ENCODE measurements at places on chromosomes 16 and 17.

GRCh38 chr17:51653878-51654277 lies 393.5 kb downstream of the UTP18 start:
- no peak for DNase-seq

GRCh38 chr16:1674751-1675664 lies 3.1 kb upstream of the JPT2 start:
- DNase-seq: no peak

DNA sequence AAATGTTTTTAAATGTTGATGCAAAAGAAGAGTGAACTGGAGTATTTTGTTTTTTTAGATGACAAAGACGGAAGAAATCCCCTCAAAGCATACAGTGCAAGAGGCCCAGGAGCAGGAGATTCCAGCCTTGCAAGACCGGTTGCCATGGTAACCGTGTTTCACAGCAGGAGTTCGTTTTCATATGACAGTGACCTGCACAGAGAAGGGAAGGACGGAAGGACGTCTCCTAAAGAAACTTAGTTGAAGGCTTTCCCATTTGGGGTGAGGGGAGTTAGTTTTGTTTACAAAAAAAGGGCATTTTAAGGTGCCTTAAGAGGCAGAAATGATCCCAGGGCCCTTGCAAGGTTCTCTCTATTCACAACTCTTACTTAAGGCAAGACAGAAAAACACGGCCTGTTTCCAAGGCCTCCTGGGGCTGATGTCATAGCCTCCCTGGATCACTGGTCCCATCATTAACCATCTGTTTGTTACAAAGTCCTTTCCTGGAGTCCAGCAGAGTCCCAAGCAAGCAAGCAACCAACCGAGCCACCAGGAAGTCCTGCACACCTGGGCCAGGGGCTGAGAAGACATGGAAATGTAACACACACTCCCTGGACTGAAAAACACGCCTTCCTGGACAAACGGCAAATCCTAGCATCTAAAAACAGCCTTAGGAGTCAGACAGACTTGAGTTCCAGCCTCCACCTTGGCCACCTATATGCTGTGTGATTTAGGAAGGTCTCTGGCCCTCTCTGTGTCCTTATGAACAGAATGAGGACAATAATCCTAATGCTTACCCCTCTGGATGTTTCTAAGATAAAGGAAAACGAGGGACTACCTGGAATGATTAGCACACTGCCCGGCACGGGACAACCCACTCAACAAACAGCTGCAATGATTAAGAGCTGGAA lies 30.3 kb upstream of the RPH3AL start:
- no peak for DNase-seq

DNA sequence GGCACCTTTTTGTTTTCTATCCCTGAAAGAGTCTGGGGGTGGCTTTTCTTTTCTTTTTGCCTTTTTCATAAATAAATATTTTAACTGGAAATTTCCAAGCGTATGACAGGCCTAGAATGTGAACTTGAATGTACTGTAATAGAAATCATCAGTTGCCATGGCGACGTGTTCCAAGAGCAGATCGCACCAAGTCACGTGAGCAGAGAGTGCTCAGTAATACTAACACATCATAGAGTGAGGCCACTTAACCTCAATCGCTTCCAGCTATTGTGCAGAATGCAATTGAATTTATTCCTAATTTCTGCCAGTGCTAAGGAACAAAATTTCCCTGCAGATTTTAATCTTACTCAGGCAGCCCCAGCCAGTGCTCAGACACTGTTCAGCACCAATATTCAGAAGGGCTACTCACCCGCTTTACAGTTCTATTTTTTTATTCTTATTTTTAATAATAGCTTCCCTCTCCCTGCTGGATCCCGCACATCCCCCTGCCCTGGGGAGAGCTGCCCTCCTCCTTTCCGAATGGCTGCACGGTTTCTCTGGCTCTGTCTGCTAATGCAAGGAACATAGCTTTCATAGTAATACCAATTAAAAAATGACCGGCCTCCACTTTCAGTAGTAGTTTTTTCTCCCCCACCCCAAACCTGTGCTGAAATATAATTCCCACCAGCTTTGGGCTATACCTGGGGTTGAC lies 26.2 kb upstream of the PMFBP1 start:
- peak; percentile 61 for DNase-seq

DNA sequence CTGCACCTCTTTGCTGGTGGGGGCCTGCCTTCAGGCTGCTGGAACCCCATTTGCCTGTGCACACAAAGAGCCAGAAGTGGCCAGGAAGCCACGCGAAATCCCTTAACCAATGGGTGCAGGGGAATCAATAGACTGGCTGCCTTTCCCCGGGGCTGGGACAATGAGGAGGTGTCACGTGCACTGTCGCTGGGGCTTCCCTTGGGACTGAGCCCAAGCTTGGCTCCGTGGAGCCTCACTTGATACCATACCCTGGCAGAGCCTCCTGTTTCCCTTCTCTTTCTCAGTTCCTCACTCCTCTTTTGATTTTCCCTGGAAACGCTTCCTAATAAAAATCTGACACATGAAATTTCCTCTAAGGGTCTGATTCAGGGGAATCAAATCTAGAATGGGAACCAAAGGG lies 38.8 kb upstream of the C16orf82 start:
- no peak for DNase-seq

DNA sequence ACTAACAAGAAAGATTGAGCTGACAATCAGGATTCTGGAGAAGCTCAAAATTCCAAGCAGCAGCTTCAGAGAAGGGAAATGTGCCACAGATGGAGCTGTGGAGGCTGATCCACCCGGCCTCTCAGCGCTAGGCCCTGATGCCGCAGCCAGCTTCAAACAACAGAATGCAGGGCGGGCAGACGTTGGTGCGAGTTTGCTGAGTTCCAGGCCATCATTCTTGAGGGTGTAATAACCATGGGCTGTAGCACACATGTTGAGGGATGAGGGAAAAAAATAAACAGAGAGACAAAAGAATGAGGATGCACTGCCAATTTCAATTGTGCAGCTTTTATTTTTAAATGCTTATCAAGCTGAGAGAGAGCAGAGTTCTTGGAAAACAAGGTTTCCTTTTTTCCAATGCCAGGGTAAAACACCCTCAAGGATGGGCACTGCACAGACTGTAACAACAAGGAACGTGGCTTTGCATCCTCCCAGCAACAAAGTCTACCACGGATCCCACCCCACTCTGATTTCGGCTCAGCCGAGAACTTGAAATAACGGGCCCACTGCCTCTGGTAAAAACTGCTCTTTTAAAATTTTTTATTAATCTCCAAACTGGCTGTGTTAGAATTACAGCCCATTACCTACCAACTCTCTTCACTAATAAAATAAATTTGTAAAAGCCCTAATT lies 90.2 kb downstream of the SMG6 start:
- no peak for DNase-seq

- no peak for DNase-seq
Measured at GRCh38 chr17:1003633-1003971, 6.7 kb downstream of the TIMM22 start.
